ENCODE measurements at places on chromosomes 12 and 14.

GRCh38 chr12:93153321-93153720, 224.2 kb upstream of the EEA1 start:
- no peak for DNase-seq

DNA sequence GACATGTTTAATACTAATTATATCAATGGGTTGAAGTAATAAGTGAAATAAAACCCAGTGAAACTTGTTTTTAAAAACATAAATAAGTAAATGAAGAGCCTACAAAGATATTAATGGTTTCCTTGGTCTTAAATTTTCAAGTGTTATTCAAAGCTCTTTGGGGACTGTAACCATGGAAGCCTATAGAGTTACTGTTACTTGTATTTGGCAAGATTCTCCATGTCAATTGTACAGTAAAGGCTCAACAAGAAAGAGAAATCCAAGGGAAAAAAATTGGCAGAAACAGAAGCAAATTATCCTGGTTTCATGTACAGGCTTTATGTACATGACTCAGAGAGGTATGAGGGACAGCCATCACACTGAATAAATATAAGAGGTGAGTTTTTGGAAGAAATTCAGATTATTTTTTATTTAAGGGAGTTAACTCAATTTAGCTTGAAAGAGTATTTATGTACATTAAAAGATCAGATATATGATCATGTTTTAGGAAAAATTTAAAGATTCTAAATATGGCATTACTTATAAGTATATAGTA, 151.1 kb upstream of the HMGA2 start:
- no peak for DNase-seq

DNA sequence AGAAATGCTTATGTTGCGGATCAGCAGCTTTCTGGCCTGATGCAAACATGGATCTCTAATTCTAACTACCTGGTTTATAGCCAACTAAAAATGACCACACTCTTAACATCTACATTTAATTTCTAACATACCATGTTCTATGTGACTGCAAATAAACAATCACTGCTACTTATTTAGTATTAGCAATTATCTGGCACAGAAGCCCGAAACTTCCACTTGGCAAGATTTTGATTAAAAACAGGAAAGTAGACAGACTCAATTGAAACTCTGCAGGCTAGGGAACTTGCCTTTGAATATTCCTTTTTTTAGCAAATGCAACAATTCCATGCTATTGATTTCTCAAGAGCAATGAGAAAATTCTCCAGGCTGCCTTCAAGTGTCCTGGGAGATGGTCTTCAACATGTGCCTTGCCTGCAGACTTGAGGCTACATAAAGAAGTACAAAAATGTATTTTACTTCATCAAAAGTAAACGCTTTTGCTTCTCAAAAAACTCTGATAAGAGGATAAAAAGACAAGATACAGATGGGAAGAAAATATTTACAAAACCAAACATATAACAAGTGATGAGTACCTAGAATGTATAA, 9.1 kb upstream of the TMCC3 start:
- DNase-seq, result no peak

GRCh38 chr14:36591482-36591881, 9.1 kb upstream of the NKX2-8 start:
- DNase-seq, result no peak

DNA sequence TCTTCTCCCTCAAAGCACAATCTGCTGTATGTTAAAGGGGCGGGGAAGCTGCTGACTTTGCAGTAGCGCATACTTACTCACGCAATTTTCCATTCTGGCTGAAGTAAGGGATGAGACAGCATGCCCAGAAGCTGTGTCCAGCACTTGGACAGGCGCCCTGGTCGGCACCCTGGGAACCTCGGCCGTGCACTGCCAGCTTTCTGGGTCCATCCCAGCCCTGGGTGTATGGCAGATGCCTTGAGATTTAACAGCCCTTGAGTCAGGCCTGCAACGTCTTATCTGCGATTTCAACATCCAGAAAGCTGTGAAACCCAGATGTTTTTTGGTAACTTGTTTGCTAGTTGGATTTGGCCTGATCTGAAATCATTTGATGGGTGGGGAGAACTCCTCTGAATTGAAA, 16.1 kb downstream of the EML1 start:
- peak; percentile 94 for DNase-seq

GRCh38 chr12:52392465-52393007, 7.1 kb upstream of the KRT84 start:
- no peak for DNase-seq

DNA sequence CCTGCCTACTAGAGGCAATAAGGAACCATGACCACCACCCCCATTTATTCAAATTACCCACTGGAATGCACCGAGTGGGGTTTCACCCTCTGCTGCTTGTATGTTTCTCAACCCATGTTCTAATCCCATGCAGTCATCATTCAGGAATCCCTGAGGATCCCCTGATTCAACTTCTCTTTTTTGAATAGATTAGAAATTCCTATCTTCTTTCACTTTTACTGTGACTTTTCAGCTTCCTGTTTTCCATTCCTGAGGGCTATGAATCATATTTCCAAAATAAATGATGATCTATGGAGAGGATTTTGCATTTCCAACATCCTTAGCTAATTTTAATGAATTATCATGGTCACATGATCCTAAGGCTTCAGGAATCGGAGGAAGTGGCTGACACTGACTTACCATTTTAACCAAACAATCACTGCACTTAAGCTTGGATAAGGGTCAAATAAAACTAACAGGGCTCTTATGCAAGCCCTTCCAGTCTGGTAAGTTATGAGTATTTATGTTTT, 19.4 kb upstream of the P2RX4 start:
- DNase-seq, result peak; percentile 95

GRCh38 chr12:64296301-64296700, 74.2 kb upstream of the KICS2 start:
- no peak for DNase-seq

- DNase-seq, result no peak
Observed at GRCh38 chr12:12717586-12718380, 615 bp downstream of the CDKN1B start.

DNA sequence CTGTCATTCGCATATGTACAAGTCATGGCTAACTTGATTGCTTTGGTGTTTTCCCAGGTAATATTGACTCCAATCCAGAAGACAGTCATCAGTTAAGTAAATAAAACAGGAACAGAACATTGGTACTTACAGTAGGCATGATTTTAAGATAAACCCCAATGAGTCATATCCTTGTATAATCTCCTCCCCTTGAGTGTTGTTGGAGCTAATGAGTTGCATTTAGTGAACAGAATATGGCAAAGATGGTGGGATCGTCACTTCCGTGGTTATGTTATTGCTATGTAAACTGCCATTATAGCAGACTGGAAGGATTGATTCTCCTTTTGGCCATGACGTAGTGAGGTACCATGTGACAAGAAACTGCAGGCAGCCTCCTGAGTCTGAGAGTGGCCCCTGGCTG, 102.2 kb downstream of the TMX1 start:
- DNase-seq, result no peak

All from AG10803 (cell line).